ENCODE measurements at places on chromosomes 6 and 20. TPM values are rescaled to one million over a fixed set of nuclear protein-coding genes. Genes with fewer than 3 reads are reported as not detected.
A peak's percentile ranks its signal among the peaks of the same experiment; 100 is the strongest.

Gene COL9A3
- total RNA-seq, result 2.7 TPM

Gene SSTR4
- total RNA-seq, result not detected

Gene HLA-DQA2
- total RNA-seq, result 0.34 TPM

Gene PSORS1C1
- 3.0 TPM for total RNA-seq

Gene PRKN
- total RNA-seq, result 19.1 TPM

Gene LHFPL5
- not detected for total RNA-seq

Gene ANKRD66
- not detected for total RNA-seq

Gene TREML2
- not detected for total RNA-seq

Gene EPB41L1
- 17.3 TPM for total RNA-seq

Gene RUNX2
- total RNA-seq, result 2.3 TPM

DNA sequence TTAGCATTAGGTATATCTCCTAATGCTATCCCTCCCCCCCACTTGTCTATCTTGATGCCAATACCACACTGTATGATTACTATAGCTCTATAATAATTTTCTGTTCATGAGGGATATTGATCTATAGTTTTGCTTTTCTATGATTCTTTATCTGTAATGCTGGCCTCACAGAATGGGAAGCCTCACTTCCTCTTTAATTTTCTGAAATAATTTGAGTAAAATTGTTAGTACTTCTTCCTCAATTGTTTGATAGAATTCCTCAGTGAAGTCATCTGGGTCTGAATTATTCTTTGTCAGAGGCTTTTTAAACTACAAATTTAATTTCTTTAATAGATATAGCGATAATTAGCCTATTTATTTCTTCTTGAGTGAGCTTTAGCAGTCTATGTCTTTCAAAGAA, 31.2 kb downstream of the SIRPD start:
- no peak overlapping the region for H3K27ac ChIP-seq
- H3K4me1 ChIP-seq, result no peaks in the 10 kb centered on the region
- H3K27me3 ChIP-seq, result no peaks in the 10 kb centered on the region
- no peak for DNase-seq

- H3K27me3 ChIP-seq, result no peaks in the 10 kb centered on the region
- no peak overlapping the region for H3K4me3 ChIP-seq
- no peaks in the 10 kb centered on the region for H3K36me3 ChIP-seq
- H3K27ac ChIP-seq, result no peak overlapping the region
- no peak for DNase-seq
- H3K4me1 ChIP-seq, result peaks cover 13% of the 10 kb centered on the region
These were observed 204.5 kb upstream of the STXBP5 start for GRCh38 chr6:146999766-147000165.

GRCh38 chr6:163958646-163959045, 544.1 kb downstream of the QKI start:
- H3K27ac ChIP-seq, result no peak overlapping the region
- no peak for DNase-seq
- H3K36me3 ChIP-seq, result no peaks in the 10 kb centered on the region
- peaks cover 27% of the 10 kb centered on the region for H3K4me1 ChIP-seq
- no peak overlapping the region for H3K4me3 ChIP-seq

DNA sequence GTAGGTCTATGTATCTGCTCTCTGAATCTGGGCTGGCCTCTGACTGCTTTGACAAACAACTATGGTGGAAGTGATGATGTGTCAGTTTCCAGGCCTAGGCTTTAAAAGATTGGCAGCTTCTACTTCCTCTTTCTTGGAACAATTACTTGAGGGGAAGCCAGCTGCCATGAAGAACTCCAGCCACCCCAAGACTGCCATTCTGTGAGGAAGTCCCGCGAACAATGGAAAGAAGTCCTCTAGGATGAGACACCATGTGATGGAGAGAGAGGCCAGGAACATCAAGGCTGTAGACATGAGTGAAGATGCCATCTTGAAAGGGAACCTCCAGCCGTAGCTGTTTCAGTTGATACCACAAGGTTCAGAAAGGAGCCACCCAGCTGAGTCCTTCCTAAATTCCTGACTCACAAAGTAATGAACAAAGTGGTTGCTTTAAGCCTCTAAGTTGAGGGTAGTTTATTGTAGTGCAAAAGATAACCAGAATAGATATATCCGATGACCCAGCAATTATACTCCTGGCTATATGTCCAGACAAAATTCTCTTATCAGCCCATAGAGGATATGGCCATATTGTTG, 15.3 kb upstream of the TCF15 start:
- H3K4me3 ChIP-seq, result no peak overlapping the region
- no peaks in the 10 kb centered on the region for H3K36me3 ChIP-seq
- no peak for DNase-seq

GRCh38 chr20:13118676-13119075, 102.4 kb upstream of the ISM1 start:
- H3K4me3 ChIP-seq, result no peak overlapping the region
- no peak overlapping the region for H3K27ac ChIP-seq
- no peaks in the 10 kb centered on the region for H3K36me3 ChIP-seq
- no peaks in the 10 kb centered on the region for H3K4me1 ChIP-seq

GRCh38 chr20:63908008-63908682, 13.2 kb downstream of the DNAJC5 start:
- no peak overlapping the region for H3K4me3 ChIP-seq
- H3K4me1 ChIP-seq, result peaks cover 3% of the 10 kb centered on the region
- no peak overlapping the region for H3K27ac ChIP-seq
- no peak for DNase-seq
- H3K36me3 ChIP-seq, result peaks cover 9% of the 10 kb centered on the region

DNA sequence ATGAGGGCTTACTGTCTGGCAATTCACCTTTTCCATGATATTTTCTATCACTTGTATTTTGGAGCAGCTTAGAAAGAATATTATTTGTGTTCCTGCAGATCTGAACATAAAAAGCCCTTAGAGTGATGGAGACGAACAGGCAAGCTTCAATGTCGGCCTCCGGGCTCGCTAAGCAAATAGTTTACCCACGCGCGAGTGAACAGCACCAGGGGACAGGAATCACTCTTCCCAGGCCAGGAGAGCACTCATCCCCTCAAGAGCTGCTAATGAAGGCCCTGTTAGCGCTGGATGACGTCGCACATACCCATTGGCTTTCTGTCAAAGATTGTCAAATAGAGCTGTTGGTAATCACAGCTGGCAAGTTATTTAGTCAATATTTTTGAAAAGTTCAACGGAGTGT, 395.7 kb downstream of the ZFAND3 start:
- H3K27me3 ChIP-seq, result no peaks in the 10 kb centered on the region
- peaks cover 8% of the 10 kb centered on the region for H3K4me1 ChIP-seq
- DNase-seq, result no peak
- no peak overlapping the region for H3K4me3 ChIP-seq
- no peaks in the 10 kb centered on the region for H3K36me3 ChIP-seq

- H3K36me3 ChIP-seq, result no peaks in the 10 kb centered on the region
- H3K4me1 ChIP-seq, result no peaks in the 10 kb centered on the region
- H3K27ac ChIP-seq, result no peak overlapping the region
- H3K27me3 ChIP-seq, result no peaks in the 10 kb centered on the region
These were observed 39.8 kb upstream of the HBS1L start for GRCh38 chr6:135094403-135094821.

GRCh38 chr20:6101346-6101745, 21.5 kb downstream of the FERMT1 start:
- no peak overlapping the region for H3K27ac ChIP-seq
- no peak for DNase-seq
- H3K4me3 ChIP-seq, result no peak overlapping the region
- H3K27me3 ChIP-seq, result no peaks in the 10 kb centered on the region

DNA sequence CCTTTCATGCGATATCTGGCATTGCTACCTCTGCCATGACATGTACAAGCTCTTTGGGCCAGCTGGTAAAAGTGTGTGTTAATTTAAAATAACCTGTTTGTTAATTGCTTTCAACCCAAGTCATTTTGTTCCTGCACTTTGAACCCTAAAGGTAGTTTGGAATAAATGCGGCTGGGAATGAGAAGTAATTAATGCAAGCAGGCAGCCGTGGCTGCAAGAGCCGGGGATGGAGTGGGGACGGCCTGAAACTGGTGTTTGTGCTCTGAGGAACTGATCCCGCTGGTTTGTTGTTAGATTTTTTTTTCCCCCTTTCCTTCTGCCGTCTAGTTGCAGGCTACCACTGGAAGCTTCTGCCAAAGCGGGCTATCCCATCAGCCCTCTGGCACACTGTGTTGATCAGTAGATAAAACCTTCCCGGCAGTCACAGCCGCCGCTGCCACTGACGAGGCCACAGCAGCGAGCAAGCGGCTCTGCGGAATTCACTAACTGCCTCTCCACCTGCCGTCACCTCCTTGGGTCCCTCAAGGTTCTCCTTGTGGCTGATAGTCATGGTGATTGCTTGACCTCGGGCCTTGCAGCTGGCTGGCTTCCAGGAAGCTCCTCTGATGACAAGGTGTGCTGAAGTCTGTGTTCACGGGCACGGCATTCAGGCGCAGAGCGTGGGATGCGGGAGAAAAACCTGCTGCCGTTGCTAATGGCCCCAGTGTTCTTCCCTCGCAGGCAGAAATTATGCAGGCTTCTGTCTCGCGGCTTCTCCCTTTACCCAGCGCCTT, 315.9 kb downstream of the TFAP2A start:
- H3K4me1 ChIP-seq, result no peaks in the 10 kb centered on the region
- H3K27me3 ChIP-seq, result peaks cover 5% of the 10 kb centered on the region
- H3K4me3 ChIP-seq, result no peak overlapping the region
- H3K36me3 ChIP-seq, result no peaks in the 10 kb centered on the region
- peak; percentile 56 for DNase-seq

- peak overlapping the region; percentile 45 for H3K27ac ChIP-seq
- peak; percentile 27 for DNase-seq
- H3K27me3 ChIP-seq, result no peaks in the 10 kb centered on the region
- H3K36me3 ChIP-seq, result no peaks in the 10 kb centered on the region
These were observed 56.5 kb upstream of the TENT5A start for GRCh38 chr6:81808851-81809570.

GRCh38 chr20:44219170-44219730, 8.7 kb upstream of the OSER1 start:
- no peak overlapping the region for H3K4me3 ChIP-seq
- peak overlapping the region; percentile 41 for H3K27ac ChIP-seq
- no peaks in the 10 kb centered on the region for H3K4me1 ChIP-seq
